ENCODE measurements at places on chromosomes 4 and X.

DNA sequence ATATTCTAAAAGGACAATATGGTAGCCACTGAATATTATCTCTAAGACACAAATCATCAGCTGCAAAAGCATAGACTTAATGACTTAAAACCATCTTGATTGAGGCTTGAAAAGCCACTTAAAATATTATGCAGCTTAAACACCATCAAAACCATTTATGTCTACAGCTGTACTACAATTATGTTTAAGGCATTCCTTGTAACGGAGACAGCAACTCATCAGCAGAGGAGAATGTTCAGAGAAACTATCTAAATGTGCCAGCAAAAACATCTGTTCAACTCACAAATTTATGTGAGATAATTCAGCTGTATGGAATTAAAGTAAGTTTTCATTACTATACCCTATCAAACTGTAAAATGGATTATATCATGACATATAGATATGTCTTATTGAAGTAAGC, 147.9 kb upstream of the CTSO start:
- DNase-seq, result no peak

DNA sequence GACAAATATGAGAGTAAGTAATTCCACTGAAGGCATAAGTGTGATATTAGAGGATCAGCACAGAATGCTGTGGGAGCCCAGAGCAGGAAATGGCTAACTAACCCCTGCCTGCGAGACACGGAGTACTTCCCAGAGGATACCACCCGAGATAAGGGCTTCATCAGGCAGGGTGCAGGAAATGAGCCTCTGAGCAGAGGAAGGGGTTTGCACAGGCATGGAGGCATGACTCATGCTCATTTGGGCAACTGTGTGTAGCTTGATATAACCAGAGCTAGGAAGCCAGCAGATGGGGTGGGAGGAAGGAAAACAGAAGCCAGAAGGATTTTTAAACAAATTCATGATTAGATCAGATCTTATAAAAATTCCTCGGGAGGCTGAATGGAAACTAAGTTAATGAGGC, 70.0 kb upstream of the TSPAN5 start:
- no peak for DNase-seq

- DNase-seq, result no peak
These were observed 417.4 kb upstream of the FMR1 start for GRCh38 chrX:147494365-147494764.

- no peak for DNase-seq
These were observed 146.2 kb upstream of the SCML1 start for GRCh38 chrX:17590892-17591740.
